ENCODE measurements at places on chromosomes 1 and 21. TPM values are rescaled to one million over a fixed set of nuclear protein-coding genes. Genes with fewer than 3 reads are reported as not detected.

Gene HCRTR1
- polyA plus RNA-seq, result 0.52 TPM

GRCh38 chr1:6491480-6491962 lies at the start of gene PLEKHG5:
Gene PLEKHG5 (minus strand): TSS chr1:6491667. CDS start chr1:6477571, 14,096 bp downstream.
- DNase-seq, result no peak
- no peaks in the 10 kb centered on the region for H3K36me3 ChIP-seq
- no peaks in the 10 kb centered on the region for H3K27me3 ChIP-seq
- no peaks in the 10 kb centered on the region for H3K4me1 ChIP-seq
- H3K4me3 ChIP-seq, result peak within 1 kb of the TSS; percentile 64

- H3K27ac ChIP-seq, result no peak overlapping the region
- no peak for DNase-seq
- no peak overlapping the region for H3K4me3 ChIP-seq
These were observed 44.9 kb upstream of the COL6A2 start for GRCh38 chr21:46052703-46053651.

GRCh38 chr1:78911956-78912880 lies 94.3 kb downstream of the ADGRL4 start:
- no peaks in the 10 kb centered on the region for H3K36me3 ChIP-seq

- no peaks in the 10 kb centered on the region for H3K27me3 ChIP-seq
- DNase-seq, result no peak
- no peaks in the 10 kb centered on the region for H3K36me3 ChIP-seq
- H3K4me3 ChIP-seq, result no peak overlapping the region
These were observed 132.6 kb downstream of the DHRS3 start for GRCh38 chr1:12485231-12486058.
